ENCODE measurements at places on chromosomes 2 and 18.

DNA sequence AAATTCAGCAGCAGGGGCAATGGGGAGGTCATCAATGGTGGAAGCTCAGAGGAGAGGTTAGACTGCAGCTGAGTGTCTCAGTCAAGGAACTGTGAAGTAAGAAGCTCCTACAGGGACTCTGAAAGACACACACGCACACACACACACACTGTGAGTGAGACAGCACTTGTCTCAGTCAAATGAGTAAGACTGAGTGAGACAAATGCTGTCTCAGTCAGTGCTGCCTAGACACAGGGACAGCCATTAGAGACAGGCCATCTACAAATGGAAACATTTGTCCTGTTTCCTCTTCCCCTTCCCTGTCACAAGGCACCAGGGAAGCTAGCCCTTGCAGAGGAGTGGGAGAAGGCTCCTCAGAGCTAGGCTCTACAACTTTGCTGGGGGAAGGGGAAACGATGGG, 577.4 kb upstream of the GCFC2 start:
- no peak for DNase-seq

DNA sequence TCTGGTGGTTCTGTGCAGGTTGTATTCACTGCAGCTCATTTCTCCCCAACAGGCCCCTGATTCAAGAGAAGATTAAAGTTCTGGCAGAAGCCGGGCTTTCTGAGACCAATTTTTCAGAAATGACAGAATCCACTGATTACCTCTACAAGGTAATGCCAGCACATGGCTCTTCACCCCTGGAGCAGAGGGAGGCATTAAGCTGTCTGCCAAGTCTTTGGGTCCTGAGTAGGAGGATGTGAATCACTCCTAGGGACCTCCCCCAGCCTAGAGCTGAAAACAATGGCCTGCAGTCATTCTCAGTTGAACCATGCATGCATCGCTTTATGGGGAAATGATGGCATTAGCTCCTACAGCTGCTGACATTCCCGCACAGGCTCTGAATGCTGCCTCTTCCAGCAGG, 20.5 kb upstream of the RPL37A start:
- peak; percentile 21 for DNase-seq

DNA sequence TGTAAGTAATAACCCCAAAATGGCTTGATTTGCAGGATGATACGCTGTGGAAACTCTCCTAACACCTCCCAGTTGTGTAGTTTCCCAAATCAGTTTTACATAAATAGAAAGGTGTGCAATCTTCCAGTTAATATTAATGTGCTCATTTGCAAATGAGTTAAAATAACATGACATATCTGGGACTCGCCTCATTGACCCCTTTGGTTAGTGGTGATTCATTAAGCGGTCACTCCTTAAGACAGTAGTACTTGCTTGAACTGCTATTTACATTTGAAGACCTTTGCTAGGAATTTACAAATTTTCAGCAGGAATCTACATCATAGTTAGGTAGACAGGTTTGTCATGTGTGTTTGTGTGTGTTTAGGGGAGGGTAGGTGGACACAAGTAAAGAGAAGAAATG, 1367.7 kb upstream of the CELF4 start:
- no peak for DNase-seq

GRCh38 chr2:142803158-142803557, 74.3 kb upstream of the KYNU start:
- DNase-seq = no peak

- DNase-seq = no peak
Measured at GRCh38 chr2:241201445-241202267, 13.2 kb downstream of the ANO7 start.

- no peak for DNase-seq
Measured at GRCh38 chr18:57441071-57441794, 6.1 kb downstream of the ONECUT2 start.

DNA sequence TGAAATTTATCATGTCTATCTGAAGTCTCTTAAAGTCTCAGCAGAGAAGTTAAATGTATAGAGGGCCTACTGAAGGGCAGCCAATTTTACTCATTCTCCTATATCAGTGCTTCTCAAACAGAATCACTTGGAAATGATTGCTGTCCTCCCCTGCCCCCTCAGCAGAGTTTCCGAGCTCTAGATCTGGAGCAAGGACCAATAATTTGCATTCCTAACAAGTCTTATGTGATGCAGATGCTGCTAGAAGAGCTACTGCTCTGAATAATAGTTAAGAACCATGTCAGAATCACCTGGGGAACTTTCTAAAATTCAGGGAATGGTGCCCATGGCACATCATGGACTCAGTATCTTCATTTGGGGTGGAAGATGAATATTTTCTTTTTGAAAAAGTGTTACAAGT, 105.6 kb upstream of the EPHA4 start:
- no peak for DNase-seq

DNA sequence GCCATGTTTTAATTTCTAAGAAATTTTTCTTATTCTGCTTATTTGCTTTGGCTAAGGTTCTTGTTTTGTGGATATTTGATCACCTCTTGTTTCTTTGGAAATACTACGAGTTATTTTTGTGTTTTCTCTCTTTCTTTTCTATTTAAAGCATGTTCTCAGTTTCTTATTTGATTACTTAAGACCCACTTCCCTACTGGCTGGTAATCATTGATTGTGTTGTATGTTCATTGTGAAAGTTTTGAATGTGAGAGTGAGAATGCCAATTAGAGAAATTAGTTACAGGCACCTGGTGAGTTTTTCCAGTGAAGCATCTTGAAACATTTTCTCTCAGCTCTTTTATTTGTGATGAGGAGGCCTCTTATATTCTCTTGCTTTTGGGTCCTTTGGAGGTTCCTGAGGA, 226.7 kb upstream of the MC4R start:
- no peak for DNase-seq

DNA sequence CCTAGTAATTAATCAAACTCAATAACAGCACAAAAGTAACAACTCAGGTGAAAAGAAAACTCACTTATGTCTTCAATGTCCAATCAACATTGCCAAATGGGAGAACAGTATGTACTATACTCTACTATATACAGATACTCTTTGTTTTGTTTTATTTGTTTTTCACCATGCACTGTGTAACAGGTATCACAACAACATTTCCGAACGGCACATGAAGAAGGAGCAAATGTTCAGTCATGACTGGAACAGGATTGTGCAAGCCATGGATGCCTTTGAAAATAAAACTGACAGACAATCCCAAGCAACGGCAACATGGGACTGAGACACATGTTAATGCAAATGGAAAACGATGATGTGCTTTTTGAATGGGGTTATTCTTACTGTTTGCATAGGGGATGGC, 334.9 kb upstream of the THUMPD2 start:
- no peak for DNase-seq

GRCh38 chr2:224077773-224078507, 38.9 kb upstream of the SERPINE2 start:
- no peak for DNase-seq

DNA sequence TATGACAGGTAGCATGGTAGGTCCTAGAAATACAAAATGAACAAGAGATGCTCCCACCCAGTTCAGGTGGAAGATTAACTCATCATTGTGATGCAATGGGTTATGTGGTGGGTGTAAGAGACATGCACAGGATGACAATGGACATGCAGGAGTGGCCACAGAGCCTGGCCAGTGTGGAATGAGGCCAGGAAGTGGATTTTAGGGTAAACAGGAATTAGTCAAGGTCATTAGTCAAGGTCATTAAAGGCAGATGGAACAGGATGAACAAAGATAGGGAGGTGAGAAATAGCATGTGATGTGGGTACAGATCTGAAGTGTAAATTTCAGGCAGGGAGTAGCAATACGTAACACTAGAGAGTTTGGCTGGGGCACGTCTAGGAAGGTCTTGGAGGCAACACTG, 15.6 kb upstream of the SERTAD2 start:
- DNase-seq = no peak

DNA sequence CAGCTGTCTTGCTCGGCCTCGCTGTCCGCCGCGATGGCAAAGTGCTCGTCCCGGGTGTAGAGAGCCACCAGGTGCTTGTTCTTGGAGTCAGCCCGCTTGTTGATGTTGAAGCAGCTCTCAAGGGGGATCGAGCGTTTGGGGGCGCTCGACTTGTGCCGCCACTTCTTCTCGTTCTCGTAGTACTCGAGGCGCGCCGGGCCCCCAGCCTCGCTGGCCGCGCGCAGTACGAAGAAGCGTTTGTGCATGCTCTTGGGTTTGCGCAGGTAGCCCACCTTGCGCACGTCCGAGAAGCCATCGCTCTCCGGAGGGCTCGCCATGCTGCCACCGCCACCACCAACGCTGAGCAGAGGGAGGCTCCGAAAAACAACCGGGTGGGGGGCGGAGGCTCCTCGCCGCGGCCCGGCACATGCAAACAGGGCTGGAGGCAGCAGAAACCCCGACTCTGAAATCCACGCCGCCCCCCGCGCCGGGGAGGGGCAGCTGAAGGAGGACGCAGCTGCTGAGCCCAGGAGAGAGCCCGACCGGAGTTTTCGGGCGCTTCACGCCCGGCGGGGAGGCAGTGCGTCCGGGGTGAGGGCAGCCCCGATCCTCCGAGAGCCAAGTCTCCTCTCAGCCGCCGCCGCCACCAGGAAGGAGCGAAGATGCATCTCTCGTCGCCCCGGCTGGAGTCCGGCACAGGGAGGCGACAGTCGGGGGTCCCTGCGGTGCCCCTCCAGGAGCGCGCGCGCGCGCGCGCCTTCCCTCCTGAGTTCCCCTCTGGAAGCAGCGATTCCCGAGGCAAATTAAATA, 1.0 kb downstream of the IRS1 start:
- DNase-seq = peak; percentile 46

DNA sequence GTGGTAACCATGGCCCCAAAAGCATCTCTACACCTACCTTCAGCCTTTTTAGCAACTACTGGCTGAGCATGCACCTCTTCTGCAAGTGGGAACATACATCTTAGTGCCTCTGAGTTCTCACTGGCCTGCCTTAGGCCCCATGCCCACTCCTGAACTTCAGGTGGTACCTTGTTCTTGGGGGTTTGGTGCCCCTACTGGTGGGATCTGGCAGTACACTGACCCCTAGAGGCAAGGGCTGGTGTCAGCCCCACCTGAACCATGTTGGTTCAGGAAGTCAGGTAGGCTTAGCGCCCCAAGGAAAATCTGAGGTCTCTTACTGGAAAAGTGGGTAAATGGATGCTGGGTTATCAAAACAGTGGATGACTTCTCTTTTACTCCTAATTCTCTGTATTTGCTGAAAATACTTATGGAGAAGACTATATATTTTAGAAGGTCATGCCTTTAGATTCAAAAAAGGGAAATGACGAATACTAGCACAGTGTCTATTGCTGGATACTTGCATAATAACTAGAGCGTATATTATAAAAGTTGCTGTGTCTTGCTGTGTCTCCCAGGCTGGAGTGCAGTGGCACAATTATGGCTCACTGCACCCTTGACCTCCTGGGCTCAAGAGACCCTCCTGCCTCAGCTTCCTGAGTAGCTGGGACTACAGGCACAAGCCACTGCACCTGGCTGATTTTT, 84.6 kb downstream of the RAB31 start:
- no peak for DNase-seq

GRCh38 chr2:74552914-74553811, 579 bp downstream of the LOXL3 start:
- no peak for DNase-seq

- DNase-seq = no peak
Measured at GRCh38 chr2:141021109-141021508, 1109.7 kb downstream of the LRP1B start.

- no peak for DNase-seq
Measured at GRCh38 chr2:41859615-41860514, 188.0 kb upstream of the PKDCC start.

DNA sequence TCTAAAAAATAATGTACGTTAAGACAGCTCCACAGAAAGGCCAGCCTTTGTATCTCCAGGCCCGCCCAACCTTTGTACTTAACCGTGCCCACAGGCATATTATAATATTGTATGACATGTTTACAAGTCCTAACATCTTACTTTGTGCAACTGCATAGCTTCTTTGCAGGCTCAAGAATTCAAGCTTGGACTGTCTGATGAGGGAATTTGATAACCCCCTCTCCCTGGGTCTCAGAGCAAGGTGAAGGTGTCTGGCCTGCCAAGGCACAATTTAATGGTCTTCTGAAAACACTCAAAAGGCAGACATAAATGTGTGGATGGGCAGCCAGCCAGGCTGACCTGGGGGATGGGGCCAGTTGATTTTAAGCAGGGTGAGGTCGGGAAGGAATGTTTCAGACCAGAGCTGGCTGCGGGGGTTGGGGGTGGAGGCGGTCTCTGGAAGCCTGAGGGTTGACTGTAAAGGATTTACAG, 732.7 kb upstream of the FANCL start:
- no peak for DNase-seq

- no peak for DNase-seq
Measured at GRCh38 chr2:643334-643733, 33.9 kb downstream of the TMEM18 start.

DNA sequence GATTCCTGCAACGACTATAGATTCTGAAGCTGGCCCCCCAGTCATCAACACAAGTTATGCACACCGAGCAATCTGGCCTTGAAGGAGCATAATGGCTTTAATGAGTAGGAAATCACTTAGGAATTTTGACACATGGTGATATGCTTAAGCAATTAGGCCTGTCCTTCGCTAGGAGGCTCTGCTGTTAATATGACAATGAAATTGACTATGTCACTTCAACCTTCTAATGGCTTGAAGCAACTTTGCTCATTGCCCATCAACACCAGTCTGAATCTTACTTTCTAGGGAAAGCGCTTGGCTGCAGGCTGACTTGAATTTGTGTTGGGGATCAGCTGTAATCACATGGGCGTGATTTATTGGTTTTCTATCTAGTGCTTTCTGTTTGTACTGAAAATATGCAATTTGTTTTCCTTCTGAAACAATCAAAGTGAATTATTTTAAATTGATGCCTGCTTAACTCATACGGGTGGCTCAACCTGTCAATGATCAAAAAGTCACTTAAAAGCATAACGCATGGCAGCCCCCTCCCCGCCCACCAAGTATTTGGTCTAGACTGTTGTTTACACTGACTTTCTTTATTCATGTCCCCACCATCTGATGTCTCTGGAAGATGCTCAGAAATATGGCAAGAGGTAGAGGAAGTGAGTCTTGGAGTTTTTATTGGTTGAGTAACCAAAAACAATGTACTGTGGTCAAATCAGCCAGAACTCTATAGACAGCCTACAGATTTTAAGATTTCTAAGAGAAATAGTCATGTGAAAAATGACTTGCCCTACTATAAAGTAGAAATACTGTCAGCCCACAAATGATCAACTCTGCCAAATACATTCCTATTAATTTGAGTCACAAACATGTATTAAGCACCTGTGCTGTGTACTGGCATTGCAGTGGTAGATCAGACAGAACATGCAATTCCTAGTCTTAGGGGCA, 344.9 kb downstream of the RBM43 start:
- DNase-seq = no peak

- no peak for DNase-seq
Measured at GRCh38 chr18:45688833-45689232, 35.1 kb upstream of the SLC14A1 start.

- peak; percentile 1 for DNase-seq
Measured at GRCh38 chr18:39913672-39914366, 2041.2 kb upstream of the PIK3C3 start.
